ENCODE measurements at places on chromosomes 12 and 14.
A peak's percentile ranks its signal among the peaks of the same experiment; 100 is the strongest.

DNA sequence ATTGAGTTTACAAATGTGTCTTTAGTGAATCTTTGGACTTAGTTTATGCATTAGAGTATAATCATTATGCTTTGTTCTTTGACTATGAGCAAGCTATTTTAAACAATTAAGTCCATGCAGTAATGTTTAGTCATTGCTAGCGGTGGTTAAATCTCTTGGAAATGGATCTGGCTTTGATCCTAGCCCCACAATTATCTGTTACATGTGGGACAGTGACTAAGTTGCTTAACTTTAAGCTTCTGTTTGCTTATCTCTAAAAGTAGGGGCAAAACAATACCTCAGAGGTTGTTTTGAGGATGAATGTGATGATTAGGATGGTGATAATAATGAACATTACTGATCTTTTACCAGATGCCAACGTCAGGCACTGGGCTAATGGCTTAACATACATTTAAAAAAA is 124.2 kb downstream of the NPAS3 start:
- DNase-seq: no peak

DNA sequence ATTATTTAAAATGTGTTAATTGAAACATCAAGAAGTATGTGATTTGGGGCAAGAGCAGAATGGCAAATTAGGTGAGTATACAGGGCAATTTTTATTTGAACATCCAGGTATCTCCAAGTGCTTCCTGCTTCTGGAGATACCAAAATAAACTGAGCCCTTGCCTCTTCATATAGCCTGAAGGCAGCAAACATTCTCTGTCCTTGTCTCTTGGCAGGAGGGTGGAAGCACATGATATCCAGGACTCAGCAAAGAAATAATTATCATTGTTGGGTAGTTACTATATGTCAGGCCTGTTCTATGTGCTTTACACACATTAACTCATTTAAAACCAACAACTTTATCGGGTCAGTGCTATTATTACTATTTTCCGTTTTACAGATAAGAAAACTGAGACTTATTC is 12.5 kb downstream of the LIN7A start:
- no peak for DNase-seq

GRCh38 chr14:71452539-71452938 is 479.7 kb upstream of the RGS6 start:
- DNase-seq: no peak

DNA sequence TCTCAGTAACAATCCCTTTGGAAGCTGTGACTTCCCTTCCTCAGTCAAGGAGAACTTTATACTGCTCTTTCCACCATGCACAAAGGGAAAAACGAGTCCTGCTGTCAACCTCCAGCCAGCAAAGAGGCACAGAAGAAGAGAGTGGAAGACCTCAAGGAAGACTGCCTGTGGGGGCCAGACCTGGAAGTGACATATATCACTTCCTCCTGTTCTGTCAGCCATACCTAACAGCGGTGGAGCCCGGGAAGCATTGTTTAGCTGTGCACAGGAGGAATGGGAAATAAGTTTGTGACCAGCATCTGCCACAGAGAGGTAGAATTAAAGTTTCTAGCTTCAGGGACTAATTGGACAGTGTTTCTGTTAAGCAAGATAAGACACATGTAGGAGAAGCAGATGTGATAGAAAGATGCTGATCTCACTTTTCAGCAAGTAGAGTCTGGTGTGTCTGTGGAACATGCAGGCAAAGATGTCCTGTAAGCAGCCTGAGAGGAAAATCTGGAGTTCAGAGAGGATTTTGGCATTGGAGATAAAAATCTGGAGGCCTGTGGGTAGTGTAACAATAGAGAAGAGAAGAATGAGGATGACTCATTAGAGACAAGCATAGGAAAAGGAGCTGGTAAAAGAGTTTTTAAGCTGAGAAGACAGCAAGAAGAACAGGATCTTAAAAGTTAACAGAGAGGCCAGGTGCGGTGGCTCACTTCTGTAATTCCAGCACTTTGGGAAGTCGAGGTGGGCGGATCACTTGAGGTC is 141.6 kb upstream of the CPSF6 start:
- no peak for DNase-seq

DNA sequence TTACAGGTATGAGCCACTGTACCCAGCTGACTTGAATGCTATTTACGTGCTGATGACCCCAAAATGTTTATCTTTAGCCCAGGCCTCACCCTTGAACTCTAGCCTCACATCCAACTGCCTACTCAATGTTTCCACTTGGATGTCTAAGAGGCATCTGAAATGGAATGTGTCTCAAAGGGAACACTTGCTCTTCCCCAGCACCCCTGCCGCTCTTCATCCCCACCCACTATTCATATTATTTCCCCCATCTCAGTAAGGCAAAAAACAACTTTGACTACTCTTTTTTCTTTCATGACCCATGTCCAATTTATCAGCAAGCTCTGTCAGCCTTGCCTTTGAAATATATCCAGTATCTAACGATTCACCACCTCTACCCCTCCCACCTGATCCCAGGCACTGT is 204.6 kb downstream of the PAWR start:
- no peak for DNase-seq

DNA sequence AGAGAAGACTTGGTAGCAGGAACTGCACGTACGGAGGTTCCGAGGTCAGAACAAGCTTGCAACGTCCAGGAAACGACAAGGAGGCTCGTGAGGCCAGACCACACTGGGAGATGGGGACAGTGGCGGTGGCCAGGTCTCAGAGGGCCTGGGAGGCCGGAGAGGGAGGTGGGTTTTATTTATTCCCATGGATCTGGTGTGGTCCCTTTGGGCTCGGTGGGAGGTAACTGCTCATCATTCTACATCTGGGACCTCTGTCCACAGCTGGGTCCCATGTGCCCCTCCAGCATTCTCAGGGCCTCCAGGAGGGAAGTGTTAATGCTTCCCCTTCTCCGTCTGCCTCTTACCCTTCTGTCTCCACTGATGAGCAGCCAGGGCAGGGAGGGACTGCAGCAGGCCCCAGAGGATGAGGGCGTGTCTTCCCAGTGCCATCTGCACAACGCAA is 35.7 kb upstream of the NCOR2 start:
- no peak for DNase-seq

GRCh38 chr12:720231-720941 is 32.0 kb upstream of the WNK1 start:
- DNase-seq: no peak

GRCh38 chr12:54932691-54933090 is 51.9 kb downstream of the TESPA1 start:
- no peak for DNase-seq

DNA sequence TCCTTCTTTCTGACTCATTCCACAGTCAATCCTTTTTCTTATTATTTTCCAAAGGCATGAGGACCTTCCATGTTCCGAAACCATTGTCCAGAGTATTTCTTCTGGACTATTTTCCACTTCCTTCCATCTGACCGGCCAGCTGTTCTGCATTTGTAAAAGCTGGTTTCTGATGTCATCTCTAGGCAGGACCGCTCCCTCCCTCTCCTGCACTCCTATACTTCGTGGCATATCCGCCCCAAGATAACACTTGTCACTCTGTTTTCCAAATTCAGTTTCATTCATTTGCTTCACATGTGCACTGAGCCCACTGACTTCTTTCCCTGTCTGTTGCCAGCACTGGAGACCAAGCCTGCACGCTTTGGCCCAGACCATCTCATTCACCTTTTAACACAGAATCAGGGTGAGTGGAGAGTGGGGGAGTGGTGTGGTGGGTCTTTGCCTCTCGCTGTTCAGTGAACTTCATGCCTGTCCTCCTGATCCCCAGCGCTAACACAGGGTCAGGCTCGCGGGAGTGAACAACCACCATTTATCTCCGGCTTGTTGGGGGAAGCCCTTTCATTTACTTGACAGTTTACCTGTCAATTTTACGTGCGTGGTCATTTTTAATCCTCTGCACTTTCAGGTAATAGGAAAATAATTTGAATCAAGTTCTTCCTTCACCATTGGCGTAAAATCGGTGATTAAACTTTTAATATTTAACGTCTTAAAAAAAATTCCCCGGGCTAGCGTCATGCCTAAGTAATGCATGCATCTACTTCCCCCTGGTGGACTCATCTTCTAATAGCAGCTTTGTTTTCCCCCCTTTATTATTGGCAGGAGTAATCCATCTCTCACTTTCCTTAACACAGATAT is 52.5 kb downstream of the C12orf75 start:
- peak; percentile 15 for DNase-seq

DNA sequence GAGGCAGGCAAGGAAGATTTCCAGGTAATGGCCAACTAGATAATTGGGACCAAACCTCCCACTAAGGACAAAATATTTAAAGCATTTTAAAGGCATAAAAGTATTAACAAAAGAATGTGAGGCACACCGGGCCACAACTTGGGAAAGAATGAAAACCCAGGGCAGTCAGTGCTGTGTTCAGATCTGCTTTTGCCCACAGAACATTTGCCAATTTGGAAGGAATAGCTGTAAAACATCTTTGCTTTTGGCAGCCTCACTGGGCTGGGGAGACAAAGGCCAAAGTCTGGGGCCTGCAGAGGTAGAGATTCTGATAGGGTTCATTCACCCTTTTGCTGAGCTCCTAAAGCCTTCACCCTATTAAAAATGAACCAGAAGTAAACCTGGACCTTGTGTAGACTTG is 82.3 kb downstream of the SYNE3 start:
- DNase-seq: no peak

GRCh38 chr14:46048127-46048526 is 603.5 kb downstream of the RPL10L start:
- DNase-seq: no peak

DNA sequence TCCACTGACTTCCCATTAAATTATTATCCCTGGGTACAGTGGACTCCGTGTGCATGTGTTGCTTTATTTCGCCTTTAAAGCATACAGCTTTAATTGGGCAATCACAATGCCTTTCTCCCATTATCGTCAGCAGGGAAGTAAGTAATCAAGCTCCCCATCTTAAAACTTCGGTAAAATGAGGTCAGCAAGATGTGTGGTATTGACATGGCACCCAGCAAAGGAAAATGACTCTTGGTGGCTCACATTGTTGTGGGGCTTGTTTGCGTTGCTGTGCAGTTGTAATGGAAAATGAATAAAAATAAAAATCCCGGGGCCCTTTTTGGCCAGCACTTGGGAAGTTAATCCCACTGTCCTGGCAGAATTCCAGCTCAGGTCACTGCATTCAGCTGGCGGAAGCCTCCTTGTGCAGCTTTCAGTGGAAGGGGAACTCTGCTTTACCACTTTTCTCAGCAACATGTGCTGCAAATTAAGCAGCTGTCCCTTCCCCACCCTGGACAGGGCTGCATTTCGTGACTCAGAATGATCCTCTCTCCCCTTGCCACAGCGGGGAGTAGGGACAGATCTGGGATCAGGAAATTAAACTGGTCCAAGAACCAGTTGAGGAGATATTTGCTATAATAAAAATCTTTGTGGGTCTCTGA is 13.9 kb upstream of the ATP2A2 start:
- no peak for DNase-seq

DNA sequence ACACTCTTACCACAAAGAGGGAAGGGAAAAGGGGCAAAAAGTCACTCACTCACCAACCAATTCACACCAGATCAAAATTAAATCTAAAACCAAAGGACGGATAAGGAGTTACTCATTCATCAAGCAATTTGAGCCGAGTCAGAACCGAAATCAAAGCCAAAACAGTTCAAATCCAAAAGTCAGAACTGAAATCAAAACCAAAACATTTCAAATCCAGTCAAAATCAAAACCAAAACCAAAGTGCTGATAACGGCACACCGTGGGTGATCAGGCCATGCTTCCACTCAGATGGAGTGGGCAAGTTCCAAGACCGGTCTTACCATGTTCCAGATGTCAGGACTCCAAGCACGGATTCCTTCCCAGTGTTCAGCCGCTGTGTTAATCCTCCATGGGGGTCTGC is 139.5 kb downstream of the SLC38A6 start:
- DNase-seq: no peak

GRCh38 chr14:90742729-90743128 is 73.5 kb downstream of the TTC7B start:
- no peak for DNase-seq

DNA sequence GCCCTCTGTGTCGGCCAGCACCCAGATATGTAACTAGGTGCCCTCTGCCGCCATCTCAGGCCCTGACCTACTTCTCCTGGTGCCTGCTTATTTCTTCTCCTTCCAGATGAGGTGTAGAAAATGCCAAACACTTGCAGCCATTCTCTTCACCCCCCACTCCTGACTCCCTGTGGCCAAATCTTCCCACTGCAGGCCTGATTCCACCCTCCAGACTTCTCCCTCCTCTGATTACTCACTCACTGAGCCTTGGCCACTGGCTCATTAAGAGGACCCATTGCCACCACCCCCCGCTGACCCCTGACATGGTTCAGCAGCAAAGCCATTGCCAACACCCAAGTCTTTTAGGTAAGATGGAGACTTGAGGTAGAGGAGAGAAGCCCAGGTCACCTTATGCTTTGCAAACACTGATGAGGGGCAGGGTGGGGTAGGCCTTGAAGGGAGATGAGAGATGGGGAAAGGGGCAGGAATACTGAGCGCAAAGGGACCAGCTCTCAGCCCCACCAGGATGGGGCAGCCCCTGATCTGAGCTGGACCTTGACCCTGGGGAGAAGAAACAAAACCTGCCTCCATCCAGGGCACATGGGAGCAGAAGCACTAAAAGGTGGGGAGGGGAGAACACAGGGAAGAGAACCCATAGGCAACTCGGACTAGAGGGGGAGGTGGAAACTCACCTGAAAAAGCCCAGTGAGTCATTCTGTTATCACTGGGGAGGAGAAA is 25.1 kb upstream of the ANO2 start:
- DNase-seq: no peak

DNA sequence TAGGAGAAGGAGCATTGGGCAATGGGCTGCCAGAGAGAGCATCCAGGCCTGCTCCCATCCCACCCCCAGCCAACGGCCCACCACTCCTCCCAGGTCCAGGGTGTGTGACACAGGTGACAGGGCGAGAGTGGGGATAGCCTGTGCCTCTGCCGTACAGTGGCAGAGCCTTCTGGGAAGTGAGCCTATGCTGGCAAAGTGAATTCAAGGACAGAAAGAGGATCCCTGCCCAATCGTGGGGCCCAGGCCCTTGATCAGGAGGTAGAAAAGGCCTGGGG is 553 bp upstream of the KRT79 start:
- no peak for DNase-seq

- DNase-seq: no peak
These were observed 51.9 kb downstream of the DAAM1 start for GRCh38 chr14:59240356-59240755.

- no peak for DNase-seq
These were observed 13.0 kb downstream of the TBX5 start for GRCh38 chr12:114392909-114393308.

DNA sequence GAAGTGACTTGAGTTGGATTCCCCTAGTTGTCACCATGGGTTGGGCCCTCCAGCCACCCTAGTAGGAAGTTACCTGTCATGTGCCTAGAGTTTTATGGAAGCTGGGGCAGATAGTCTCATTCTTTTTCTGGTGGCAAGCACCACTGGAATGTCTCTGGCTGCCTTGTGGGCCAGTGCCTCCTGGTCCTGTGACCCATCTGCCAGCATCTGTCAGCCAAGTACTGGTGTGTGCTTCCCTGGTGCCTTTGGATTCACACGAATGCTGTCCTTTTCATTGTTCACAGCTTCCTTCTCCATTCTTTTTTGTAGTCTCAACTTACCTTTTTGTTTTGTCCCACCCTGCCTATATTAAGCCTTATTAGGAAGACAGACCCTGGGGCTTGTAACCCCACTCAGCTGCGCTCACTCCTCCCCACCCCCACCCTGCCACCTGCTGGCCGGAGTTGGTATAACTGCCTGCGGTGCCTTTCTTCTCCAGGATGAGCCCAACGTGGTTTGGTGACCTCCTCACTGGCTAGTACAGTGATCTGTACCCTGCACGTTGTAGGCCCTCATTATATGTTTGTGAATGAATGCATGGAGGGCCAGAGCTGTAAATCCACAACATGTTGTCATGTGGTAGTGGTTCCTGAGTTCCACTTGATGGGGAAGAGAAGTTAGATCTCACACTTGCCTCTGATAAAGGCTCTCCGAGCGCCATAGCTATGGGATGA is 125.7 kb downstream of the TSPAN9 start:
- DNase-seq: no peak
